Hepatocyte (in vitro differentiated cells): ENCODE measurements at places on chromosomes 2 and 18. TPM values are rescaled to one million over a fixed set of nuclear protein-coding genes. Genes with fewer than 3 reads are reported as not detected.

- DNase-seq, result no peak
- H3K36me3 ChIP-seq, result no peaks in the 10 kb centered on the region
- no peak overlapping the region for H3K27ac ChIP-seq
- no peaks in the 10 kb centered on the region for H3K4me1 ChIP-seq
Measured at GRCh38 chr18:44541159-44541558, 139.5 kb upstream of the SETBP1 start.

DNA sequence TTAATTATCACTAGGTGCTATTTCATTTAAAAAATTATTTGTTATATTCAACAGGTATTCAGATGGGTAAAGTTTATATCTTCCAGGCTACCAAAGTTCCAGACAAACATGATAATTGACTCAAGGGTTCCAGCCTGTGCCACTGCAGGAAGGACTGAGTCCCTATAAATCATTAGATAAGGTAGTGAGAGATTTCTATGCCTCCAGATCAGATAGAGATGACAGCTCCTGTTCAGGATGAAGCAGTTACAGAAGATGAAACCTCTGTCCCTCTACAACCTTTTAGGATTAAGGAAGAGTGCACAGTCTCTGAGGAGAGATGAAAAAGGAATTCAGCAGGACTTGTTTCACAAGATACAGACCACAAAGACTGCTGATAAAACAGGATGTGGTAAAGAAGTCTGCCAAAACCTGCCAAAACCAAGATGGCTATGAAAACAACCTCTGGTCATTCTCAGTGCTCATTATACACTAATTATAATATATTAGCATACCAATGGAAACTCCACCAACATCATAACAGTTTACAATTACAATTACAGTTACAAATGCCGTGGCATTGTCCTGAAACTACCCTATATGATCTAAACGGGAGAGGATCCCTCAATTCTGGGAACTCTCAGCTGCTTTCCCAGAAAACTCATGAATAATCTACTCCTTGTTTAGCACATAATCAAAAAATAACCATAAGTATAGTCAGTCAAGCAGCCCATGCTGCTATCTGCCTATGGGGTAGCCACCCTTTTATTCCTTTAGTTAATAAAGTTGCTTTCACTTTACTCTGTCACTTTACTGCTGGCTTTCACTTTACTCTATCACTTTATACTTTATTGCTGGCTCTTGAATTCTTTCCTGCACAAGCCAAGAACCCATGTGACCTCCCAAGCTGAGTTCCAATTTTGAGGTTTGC lies 288.5 kb downstream of the PDE11A start:
- no peak for DNase-seq
- no peak overlapping the region for H3K27ac ChIP-seq
- peaks cover 6% of the 10 kb centered on the region for H3K4me1 ChIP-seq
- H3K27me3 ChIP-seq, result no peaks in the 10 kb centered on the region
- H3K4me3 ChIP-seq, result no peak overlapping the region
- H3K36me3 ChIP-seq, result no peaks in the 10 kb centered on the region

DNA sequence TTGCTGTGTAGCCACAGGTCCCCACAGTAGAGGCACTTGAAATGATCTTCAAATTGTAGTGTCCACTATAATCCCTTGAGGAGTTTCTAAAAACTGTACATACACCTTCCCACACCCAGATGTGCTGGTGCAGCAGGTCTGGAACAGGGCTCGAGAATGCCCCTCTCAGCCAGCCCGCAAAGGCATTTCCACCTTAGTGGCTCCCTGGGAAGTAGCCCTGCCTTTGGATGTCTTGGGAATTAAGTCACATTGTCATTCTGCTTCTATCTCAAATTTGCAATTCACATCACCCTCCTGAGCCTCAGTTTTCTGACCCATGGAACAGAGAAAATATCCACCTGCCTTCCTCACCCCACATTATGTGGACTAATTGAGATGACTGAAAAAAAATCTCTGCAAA lies 44.3 kb upstream of the TCF7L1 start:
- H3K4me3 ChIP-seq, result no peak overlapping the region
- DNase-seq, result no peak
- H3K27me3 ChIP-seq, result no peaks in the 10 kb centered on the region
- no peaks in the 10 kb centered on the region for H3K4me1 ChIP-seq

GRCh38 chr2:111634050-111634794 lies 249.8 kb downstream of the ANAPC1 start:
- no peaks in the 10 kb centered on the region for H3K4me1 ChIP-seq
- no peak overlapping the region for H3K4me3 ChIP-seq
- H3K27ac ChIP-seq, result no peak overlapping the region
- no peaks in the 10 kb centered on the region for H3K36me3 ChIP-seq

The WDPCP gene
- 9.5 and 12.8 TPM in 2 replicates for total RNA-seq
